ENCODE measurements at places on chromosomes 1 and 21.

DNA sequence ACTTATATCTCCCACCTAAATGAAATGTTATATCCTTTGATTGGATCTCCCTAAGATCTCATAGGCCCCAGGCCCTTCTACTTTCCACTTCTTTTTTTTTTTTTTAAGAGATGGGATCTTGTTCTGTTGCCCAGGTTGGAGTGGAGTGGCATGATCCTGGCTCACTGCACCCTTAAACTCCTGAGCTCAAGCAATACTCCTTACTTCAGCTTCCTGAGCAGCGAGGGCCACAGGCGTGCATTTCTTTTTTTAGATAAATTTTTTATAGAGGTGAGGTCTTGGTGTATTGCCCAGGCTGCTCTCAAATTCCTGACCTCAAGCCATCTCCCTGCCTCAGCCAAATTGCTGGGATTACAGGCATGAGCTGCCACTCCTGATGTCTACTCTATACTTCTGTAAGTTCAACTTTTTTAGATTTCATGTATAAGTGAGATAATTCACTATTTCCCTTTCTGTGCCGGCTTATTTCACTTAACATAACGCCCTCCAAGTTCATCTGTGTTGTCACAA is 987.5 kb upstream of the NCAM2 start:
- DNase-seq, result no peak

DNA sequence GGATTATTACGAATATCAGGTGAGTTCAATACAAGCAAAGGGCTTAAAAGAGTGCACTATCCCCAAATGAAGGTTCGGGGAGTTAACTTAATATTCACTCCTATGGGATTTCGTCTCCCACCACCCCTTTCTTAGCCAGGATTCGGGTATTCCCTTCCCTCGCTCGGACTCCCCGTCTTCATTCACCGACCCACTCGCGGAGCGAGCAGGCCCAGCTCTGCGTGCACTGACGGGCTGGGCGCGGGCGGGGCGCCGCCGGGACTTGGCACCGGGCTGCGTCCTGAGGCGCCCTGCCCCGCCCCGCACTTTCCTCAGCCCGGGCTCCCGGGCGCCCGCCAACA is 7.7 kb upstream of the MPZL1 start:
- no peak for DNase-seq

DNA sequence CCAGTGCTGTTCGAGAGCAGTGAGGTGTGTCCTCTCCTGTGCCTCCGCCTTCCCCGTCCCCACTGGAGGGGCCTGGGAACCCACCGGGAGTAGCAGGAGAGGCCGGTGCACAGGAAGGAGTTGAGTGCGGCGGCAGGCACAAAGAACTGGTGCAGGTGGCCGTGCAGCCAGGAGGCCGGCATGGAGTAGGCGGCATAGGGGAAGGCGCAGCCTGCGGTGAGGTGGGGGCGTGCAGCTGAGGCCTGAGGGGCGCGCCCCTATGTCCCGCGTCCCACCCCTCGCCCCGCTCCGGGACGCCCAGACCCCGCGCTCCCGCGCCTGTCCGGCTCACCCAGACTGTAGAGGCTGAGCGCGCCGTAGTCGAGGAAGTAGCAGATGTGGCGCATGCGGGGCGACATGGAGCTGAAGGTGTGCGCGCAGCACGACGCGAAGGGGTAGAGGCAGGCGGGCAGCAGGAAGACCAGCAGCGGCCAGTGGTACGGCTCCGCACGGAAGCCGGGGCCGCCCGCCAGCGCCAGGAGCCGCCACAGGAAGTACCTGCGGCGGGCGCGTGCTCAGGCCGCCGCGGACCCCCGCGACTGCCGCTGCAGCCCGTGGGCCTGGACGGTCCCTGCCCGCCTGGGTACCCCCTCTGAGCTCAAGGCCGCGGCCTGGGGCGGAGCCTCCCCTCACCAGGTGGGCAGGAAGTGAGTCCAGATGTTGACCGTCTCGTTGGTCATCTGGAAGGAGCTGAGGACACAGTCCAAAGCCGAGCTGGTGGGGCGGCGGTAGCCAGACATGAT is 2.2 kb downstream of the PAQR6 start:
- no peak for DNase-seq

- no peak for DNase-seq
Observed at GRCh38 chr1:153869486-153869885, 53.3 kb downstream of the GATAD2B start.

GRCh38 chr1:172427191-172427590 is 6.7 kb downstream of the C1orf105 start:
- no peak for DNase-seq

DNA sequence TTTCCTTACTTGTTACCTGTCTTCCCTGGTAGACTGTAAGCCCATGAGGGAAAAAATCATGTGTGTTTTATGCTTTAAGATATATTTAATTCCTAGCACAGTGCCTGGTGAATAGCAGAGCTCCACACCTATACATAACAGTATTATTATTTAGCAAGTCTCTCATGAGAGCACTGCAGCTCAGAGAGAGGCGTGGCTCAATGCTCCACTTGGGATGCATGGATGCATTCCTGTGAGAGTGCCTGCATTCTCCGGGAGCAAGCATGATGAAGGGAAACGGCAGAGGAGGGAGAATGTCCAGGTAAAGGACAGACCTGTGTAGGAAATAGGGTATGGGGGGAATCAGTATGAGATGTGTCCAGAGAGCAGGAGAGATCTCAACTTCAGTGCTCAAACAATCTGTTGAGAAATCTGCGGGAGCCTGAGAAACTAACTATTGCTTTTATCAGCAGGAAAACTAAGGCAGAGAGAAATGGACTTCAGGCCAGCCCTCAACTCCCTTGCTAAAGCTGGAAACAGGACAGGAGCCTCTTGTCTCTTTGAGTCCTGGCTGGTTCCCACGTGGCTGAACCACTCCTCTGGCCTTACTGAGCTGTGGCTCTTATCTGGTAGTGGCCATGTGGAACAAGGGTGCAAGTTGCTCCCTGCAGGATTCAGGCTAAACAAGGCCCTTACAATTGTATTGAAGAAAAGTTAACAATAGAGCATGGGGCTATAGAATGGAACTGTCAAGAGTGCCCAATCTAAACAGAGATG is 113.1 kb downstream of the KCNN3 start:
- DNase-seq, result no peak

DNA sequence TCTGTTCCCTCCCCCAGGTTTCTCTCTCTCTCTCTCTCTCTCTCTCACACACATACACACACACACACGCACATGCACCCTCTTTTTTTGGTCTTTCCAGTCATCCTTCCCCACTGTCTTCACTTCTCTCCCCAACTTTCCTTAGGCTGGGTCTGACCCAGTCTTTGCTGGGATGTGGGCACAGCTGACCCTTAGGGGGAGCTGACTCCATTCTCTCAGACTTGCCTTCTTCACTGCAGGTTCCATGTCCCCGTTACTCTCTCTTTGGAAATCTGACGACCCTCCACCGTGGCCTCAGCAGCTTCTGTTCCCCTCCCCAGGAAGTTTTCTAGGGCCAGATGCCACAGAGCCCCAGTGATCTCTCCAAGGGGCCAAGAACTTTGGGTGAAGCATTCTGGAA is 2.1 kb downstream of the DISP3 start:
- DNase-seq, result no peak

DNA sequence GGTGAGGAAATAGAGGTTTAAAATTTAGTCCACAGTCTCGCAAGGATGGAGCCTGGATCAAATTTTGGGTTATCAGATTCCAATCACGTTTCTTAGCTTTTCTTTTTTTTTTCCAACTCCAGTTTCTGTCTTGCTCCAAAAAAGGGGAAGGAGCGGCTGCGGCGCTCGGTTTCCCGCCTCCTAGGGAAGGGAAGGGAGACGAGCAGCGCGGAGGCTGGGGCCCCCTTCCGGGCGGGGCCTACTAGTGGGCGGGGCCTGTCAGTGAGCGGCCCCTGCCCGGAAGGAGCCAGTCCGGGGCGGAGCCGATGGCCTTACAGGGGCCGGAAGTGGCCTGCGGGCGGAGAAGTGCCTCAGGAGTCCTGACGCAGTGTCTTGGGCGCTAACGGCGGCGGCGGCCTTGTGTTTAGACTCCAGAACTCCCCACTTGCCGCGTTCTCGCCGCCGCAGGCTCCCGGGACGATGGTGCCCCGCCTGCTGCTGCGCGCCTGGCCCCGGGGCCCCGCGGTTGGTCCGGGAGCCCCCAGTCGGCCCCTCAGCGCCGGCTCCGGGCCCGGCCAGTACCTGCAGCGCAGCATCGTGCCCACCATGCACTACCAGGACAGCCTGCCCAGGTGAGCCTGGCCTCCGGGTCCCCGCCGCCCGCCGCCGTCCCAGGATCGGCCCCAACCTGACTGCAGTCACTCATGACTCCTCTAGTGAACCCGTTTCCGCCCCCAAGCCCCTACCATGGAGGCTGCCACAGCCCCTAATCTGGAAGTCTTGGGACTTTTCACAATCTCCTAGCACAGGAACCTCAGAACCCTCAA is at the start of gene CPT2:
Gene CPT2, plus strand, starts transcription at position 340 of the 806 bp plus-strand sequence. Its CDS starts 120 bp downstream, at position 460.
- DNase-seq, result peak; percentile 94

- DNase-seq, result no peak
Observed at GRCh38 chr1:171152549-171152948, 32.6 kb upstream of the FMO2 start.

- DNase-seq, result no peak
Observed at GRCh38 chr1:14610761-14611160, 12.3 kb downstream of the KAZN start.

DNA sequence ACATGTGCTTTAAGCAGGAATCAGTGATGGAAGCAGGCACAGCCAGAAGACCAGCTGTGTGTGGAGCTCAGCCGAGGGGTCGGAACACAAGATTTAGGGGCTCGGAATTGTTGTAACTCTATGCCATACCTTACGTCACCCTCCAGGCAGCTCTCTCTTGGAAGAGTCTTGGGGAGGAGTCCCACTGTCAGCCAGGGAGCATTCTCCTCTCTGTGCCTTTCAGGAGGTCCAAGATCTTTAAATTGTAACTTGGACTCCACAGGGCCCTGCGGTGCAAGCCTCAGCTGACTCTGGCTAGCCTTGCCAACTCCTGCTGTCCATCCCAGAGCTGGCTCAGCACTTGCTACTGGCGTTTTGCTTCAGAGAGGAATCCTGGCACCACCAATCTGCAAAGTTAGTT is 26.4 kb upstream of the ROR1 start:
- no peak for DNase-seq

- no peak for DNase-seq
Observed at GRCh38 chr1:17123196-17124045, 4.2 kb upstream of the PADI2 start.

DNA sequence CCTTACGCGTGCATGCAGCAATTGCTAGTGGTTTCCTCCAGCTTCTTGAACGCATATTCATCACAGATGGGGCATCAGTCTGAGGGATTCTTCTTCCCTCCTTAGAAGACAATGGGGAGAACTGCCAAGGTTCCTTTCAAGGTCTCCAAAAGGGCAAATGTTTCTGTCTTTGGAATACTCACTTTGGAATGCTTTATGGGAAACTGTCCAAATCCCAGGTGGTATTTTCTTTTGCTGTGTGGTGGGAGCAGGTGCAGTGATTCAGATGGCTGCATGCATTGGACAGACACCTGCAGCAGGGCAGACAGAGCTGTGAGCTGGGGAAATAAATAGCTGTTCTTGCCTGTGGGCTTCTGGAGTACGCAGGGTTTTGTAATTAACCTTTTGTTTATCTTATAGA is 40.5 kb downstream of the URB2 start:
- no peak for DNase-seq

DNA sequence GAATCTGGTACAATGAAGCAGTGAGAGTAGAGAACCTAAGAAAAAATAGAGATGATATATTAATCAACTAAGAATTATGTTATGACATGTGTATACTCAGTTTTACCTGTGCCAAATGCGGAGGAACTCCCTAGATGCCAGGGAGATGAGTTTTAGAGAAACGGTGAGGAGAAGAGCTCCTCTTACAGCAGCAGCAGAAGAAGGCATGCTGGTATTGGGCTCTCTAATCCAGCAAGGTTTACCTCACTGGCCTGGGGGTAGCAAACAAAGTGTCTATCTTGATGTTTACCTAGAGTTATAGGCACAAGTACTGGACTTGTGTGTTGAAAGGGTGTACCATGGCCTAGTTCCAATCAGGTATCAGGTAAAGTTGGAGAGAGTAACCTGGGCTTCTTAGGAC is 28.9 kb upstream of the DEPDC1 start:
- no peak for DNase-seq

DNA sequence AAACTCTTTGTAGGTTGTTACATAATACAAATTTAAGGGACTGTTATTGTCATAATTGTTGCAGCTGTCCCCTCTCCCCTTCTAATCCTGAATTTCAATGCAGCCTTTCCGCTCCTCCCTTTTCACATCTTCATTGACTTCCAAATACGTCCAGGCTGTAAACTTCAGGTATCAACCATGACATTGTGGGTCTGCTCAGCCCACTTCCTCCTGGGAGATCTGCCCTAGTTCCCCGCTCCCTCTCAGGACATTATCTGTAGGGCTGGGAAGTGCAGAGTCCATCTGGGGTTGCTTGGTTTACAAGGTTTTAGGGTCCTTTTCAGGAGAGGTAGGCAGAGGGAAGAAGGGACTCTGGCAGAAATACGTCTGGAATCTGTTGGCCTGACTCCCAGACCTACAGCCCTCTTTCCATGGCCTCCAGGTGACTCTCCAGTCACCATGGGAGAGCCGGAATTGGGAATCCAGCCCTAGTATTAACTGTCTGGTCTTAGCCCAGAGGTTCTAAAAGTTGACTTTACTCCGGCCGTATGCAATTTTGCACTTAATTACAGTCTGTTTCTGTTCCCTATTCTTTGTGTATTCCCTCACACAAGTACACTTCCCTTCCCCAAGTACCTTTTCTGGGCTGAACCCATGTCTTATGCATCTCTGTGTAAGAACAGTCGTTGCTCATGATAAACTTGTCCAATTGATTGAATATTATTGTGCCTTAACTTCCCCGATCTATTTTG is 4.7 kb upstream of the DENND2D start:
- DNase-seq, result no peak

DNA sequence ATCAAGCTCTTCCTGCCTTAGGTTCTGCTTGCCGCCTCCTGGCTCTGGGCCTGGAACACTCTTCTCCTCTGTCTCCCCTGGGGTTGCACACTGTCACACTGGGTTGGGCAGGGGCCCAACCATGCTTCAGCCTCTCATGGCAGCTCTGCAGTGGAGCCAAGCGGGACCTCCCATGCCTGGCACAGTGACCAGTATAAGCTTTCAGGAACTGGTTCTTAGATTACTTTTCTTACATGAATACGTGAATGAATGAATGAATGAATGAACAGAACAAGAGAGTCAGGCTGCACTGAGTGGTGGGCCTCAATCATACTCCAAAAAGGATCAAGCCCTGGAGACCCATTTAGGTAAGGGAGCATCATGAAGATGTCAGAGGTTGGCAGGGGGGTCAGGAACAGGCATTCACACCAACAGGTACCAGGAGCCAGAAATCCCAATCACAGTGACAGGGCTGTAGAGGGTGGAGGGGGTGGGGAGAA is 30.8 kb upstream of the TMEM125 start:
- no peak for DNase-seq

DNA sequence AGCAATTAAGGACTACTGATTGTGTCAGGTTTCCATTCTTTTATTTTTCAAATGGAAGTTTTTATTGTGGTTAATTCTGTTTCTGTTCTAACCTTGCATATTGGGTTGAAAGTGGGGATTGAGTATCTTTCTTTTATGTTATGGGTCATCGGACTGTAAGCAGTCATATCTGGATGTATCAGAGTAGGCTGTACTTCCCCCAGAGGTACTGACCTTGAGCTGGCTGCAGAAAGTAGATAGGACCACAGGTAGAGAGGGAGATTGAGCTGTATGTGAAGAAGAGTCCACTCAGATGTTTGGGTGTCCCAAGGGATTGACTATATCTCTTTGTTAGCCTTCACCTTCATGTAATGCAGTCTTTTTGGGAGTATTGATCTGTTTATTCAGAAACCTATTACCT is 20.5 kb upstream of the ALG14 start:
- DNase-seq, result no peak

- no peak for DNase-seq
Observed at GRCh38 chr1:203520315-203520714, 26.4 kb downstream of the OPTC start.

GRCh38 chr1:6942990-6943389 is 157.7 kb downstream of the CAMTA1 start:
- no peak for DNase-seq

Data from CD8-positive, alpha-beta T cell (primary cell).